Stimulated activated CD4-positive, alpha-beta T cell treated with anti-CD3 and anti-CD28 coated beads, Interleukin-4, amount 100 ng/mL, for 24 hours (primary cell): ENCODE measurements at places on chromosomes 6 and 20.

DNA sequence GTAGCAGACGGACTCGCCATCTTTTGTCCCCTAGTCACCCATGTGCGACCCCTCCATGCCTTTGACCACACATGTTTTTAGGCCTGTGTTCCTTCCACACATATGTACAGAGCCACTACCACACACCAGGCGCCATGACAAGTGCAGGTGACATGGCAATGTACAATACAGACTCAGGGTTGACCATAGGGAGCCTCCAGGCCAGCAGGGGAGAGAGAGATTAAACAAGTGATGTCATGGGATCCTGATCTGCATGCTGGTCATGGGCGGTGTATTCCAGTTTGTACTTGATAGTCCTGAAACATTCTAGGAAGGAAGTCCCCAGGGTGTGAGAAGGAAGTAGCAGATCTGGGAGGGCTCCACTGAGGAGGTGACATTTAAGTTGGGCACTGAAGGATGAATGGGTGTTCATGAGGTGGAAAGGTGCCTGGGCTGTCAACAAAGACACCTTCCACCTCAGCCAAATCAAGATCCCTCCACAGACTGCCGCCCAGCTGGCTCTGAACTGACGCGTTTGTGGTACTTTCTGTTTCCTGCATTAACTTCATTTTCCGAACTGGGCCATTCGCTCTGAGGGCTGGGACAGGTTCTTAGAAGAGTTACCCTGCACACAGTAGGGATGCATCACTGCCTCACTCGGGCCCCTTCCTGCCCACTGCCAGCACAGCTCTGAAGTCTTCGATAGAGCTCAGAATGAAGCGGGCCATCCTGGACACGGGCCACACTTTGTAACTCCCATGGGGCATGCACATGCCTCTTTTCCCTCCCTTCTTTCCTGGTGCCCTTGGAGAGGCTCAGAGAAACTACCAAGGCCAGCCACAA, 94.0 kb downstream of the NOL4L start:
- no peak for DNase-seq

DNA sequence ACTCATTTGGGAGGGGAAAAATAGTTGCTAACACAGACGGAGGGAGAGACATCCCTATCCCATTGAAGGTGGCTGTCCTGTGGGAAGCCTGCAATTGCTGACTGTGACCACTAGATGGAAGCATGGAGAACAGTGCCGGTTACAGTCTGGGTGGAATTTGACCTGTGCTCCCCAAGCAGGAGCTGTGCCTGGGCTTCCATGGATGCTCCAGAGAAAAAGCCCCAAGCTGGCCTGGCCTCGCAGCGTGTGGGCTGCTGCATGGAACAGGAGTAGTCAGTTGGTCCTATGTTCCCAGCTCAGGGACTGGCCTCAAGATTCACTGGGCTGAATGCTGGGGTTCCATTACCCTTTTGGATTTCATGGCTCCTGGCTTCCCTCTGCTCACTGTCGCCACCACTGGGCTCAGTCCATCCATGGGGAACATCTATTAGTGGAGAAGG, 116.3 kb upstream of the CHD6 start:
- DNase-seq = peak; percentile 29

DNA sequence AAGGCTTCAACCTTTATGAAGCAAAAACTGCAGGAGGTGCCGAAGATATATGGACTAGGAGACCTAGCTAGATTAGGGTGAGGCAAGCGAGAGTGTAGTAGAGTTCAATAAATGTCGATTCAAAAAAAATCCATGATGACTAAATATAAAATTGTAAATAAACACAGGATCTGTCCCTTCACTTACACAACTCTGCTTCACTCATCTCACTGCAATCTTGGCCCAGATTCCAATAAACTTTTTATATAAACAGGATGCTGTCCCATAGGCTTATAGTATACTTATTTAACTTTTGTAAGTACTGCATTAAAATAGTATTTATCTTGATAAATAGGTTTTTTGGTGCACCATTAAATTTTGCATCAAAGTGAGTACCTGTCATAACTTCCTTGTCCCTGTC, 648.4 kb upstream of the NRSN1 start:
- DNase-seq = no peak

- DNase-seq = no peak
Observed at GRCh38 chr20:33506576-33506975, 16.7 kb downstream of the CBFA2T2 start.
